ENCODE measurements at places on chromosomes 6 and 20. TPM values are rescaled to one million over a fixed set of nuclear protein-coding genes. Genes with fewer than 3 reads are reported as not detected.

- DNase-seq, result no peak
Observed at GRCh38 chr6:81130969-81131368, 621.5 kb downstream of the TENT5A start.

- no peak for DNase-seq
Observed at GRCh38 chr6:56938649-56939191, 16.2 kb upstream of the BEND6 start.

DNA sequence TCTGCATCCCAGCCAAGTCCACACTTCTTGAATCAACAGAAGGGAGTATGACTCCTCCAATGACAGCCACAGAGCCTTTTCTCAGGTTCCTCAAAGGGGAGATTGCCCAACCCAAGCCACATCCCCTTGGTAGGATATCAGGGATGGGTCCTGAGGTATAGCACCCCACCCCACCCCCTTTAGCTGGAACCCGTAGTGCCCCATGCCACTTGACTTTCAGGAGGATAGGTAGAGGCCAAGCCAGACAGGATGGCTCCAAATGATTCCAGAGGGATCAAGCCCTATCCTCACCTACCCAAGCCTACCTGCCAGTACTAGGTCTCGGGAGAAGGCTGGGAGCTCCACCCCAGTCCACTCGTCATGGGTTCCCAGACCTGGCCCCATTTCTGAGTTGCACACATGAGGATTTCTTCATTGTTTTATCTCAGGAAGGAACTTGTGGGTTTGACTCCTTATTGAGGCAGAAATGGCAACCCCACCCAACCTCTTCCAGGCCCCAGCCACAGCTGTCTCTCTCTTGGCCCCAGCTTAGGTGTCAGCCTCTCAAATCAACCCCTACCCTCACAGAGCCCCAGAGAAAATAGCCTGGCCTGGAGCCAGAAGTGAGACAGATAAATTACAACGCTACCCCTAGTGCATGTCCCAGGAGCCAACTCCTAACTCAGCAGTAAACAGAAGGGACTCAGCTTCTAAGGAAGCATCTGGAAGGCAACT is 3.6 kb downstream of the CCND3 start:
- no peak for DNase-seq

GRCh38 chr6:146041282-146041681 is 12.4 kb downstream of the GRM1 start:
- peak; percentile 75 for DNase-seq

- no peak for DNase-seq
Observed at GRCh38 chr20:623704-624103, 13.6 kb upstream of the TCF15 start.

DNA sequence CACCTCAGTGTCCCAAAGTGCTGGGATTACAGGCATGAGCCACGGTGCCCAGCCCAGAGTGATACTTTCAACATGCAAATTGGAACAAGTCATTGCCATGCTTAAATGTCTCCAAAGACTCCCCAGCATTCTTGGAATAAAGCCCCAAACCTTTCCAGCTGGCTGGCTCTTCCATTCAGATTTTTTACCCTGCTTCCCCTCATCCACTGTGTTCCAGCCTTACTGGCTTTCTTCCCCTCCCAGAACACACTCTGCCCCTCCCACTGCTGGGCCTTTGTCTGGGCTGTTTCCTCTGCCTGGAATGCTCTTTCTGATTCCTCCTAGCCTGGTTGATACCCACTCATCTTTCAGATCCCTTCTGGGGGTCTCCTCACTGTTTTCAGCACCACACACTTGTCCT is 40.1 kb upstream of the NNAT start:
- DNase-seq, result no peak

GRCh38 chr6:34592208-34592952 is 36.3 kb upstream of the SPDEF start:
- DNase-seq, result no peak

DNA sequence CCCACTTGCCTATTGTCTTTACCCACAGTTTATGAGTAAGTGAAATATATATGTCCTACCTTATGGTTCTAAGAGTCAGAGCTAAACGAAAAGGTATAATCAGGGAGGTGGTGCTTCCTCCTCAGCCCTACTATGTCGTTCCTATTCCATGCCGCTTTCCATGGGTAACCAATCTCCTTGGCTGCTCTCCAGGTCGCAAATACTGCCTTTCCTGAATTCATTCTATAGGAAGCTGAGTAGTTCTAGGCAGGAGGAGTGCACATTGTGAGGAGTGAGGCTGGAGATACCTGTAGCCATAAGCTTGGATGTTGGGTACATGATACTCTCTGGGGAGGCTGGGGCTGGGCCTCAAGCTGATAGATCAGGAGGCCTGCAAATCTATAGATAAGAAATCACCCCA is 5.8 kb downstream of the IL20RA start:
- no peak for DNase-seq

GRCh38 chr20:41265938-41266337 is 51.6 kb downstream of the ZHX3 start:
- DNase-seq, result no peak

DNA sequence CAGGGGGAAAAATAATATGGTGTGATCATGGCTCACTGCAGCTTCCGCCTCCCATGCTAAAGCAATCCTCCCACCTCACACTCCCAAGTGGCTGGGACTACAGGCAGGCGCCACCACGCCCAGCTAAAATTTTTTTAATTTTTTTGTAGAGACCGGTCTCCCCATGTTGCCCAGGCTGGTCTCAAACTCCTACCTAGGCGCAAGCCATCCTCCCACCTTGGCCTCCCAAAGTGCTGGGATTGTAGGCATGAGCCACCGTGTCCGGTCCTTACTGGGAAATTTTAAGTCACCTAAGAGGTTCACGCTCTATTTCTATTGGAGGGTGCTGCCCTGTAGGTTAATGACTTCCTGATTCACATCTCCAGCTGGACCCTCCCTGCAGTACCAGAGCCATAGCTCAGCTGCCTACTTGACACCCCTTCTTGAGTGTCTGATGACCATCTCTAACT is 626 bp upstream of the CDK5RAP1 start:
- no peak for DNase-seq

DNA sequence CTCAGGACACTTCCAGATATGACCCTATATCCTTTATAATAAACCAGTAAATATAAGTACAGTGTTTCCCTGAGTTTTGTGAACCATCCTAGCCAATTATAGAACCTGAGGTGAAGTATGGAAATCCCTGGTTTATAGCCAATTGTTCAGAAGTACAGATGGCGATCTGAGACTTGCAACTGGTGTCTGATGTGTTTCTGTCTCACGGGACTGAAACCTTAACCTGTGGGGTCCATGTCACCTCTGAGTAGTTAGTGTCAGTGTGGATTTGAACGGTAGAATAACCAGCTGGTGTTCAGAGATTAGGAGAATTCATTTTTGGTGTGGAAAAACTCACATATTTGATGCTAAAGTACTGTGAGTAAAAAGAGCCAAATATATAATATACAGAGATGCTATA is 606.6 kb downstream of the MAFB start:
- DNase-seq, result no peak

DNA sequence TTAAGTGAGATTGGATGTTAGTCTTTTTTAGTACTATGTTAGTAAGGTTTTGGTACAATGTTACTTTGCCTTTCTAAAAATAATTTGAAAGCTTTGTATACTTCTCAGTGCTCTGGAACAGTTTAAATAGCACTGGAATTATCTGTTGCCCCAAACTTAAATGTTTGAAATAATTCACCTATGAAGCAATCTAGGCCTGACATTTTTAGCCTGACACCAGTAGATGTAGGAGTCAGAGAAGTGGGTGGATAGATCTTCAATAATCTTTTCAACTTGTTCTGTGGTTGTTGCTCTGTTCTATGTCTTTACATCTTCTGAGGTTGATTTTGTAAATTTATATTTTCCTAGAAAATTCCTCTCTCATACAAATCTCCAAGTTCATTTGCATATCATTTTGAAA is 103.1 kb upstream of the ADGRF1 start:
- no peak for DNase-seq

GRCh38 chr20:1846341-1846740 is 48.9 kb upstream of the SIRPA start:
- no peak for DNase-seq

DNA sequence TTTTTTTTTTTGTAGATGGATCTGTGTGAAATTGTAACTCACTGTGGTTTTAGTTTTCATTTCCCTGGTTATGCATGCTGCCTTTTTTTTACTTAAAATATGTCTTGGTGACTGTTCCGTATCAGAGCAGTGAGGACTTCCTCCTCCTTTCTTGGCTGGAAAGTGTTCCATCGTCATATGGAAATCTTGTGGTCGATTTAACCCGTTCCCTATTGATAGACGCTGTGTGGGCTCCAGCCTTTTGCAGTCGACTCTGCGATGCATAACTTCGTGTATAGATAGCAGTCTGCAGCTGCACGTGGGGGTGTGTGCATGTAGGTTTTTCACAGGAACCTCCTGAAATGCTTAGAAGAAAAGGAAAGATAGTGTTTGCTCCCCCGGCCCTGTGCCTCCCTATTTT is 28.1 kb upstream of the PNPLA1 start:
- no peak for DNase-seq

GRCh38 chr6:49462599-49462926 is 490 bp downstream of the MMUT start:
- DNase-seq, result no peak

DNA sequence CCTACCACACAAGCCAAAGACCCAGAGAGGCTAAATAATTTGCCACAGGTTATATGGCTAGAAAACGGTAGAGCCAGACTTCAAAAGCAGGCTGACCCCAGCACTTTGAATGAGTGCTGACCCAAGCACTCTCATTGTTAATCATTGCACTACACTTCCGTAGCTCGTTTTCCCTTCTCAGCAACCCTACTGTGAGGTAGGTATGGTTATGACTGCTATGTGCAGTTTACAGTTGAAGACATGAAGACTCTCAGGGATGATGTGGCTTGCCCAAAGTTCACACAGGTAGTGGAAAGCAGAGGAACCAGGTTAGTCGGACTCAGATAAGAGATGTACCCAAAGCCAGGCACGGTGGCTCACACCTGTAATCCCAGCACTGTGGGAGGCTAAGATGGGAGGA is 33.5 kb upstream of the RIMS4 start:
- DNase-seq, result no peak

DNA sequence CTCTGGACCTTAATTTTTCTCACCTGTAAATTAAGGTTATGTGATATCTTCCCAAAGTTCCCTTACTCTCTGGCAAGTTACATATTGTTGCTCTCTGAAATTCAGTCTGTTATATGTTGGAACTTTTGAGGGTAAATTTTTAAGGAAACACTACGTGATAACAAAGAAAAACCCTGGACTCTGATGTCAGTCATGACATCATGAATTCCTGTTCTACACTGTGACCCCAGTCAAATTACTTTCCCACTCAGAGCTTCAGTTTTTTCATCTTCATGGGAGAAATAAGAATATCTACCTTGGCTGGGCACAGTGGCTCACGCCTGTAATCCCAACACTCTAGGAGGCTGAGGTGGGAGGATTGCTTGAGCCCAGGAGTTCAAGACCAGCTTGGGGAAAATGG is 164.6 kb upstream of the RALGAPA2 start:
- no peak for DNase-seq

GRCh38 chr6:23306251-23306950 is 737.0 kb downstream of the HDGFL1 start:
- DNase-seq, result no peak

DNA sequence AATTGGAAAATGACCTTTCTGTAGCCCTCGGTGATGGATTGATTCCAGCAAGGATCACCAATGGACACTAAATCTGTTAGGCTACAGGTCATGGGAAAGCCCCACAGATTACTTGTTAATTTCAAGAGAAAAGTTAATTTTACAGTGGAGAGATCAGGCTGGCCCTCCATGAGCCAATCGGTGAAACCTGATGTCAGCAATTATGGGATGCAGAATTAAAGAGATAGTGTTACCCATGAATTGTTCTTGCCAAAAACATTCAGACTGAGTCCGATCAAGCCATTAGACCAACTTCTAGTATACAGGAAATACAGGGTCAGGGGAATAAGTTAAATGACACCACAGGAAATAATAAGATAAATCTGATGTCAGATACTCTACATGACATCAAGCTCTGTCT is 214.9 kb upstream of the SYNDIG1 start:
- no peak for DNase-seq

DNA sequence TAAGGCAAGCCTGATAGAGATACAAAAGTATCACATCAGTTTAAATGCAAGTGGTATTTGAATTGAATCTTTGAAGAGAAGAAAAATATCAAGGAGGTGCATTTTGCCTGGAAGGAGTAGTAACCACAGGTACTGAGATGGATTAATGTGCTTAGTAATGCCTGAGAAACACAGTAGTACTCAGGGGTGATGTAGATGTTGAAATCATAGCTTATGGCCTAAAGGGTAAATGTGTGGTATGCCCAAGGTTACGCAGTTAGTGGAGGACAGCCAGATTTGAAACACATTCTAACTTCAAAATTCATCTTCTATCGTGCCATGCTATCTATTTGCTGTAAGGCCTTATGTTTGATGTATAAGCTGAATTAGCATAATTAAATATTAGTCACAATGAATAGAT is 55.9 kb downstream of the STXBP5 start:
- no peak for DNase-seq

DNA sequence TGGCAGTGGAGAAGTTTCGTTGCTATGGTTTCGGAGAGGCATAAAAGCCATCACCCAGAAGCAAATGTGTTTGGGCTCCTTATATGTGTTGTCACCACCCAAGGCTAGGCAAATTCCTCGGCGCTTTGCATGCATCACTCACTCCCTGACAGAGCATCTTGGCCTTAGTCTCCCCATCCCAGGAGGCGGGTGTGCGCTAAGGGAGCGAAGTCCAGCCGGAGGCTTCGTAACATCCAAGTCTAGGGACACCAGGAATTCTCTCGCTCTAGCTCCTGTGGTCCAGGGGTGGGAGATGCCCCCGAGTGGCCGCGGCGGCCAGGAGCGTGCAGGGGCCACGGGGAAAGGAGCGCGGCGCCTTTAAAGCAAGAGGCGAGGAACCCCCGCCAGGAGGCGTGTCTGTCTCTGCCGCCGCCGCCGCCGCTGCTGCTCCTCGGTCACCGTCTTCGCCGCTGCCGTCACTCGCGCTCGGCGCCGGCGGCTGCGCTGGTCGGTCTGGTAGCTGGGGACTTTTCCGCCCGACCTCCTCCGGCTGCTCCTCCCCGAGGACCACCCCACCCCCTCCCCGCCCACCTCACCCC is at the start of gene GRIK2:
GRIK2 (plus strand) TSS at position 458 of the 578 bp plus-strand sequence.
- DNase-seq, result peak; percentile 58

DNA sequence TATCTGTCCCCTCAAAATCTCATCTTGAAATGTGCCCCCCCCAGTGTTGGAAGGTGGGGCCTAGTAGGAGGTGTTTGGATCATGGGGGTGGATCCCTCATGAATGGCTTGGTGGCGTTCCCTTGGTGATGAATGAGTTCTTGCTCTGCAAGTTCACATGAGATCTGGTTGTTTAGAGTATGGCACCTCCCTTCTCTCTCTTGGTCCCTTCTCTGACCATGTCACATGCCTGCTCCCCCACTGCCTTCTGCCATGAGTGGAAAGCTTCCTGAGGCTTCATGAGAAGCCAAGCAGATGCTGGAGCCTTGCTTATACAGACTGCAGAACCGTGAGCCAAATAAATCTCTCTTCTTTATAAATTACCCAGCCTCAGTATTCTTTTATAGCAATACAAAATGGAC is 70.9 kb downstream of the MAN1A1 start:
- no peak for DNase-seq

Gene ECT2L
- not detected for total RNA-seq

Gene PM20D2
- total RNA-seq, result 13.9 TPM

Gene HRH3
- total RNA-seq, result not detected

Gene SLC35F1
- 2.6 TPM for total RNA-seq

Gene FOXA2
- not detected for total RNA-seq

Gene ABHD16B
- total RNA-seq, result not detected

Gene HLA-G
- 0.32 TPM for total RNA-seq

Gene FLRT3
- total RNA-seq, result 1.0 TPM

Gene HCRTR2
- not detected for total RNA-seq

Gene CST2
- not detected for total RNA-seq

Gene PRELID3B
- 108 TPM for total RNA-seq

Gene NR2E1
- total RNA-seq, result 0.18 TPM

Gene RBM12
- total RNA-seq, result 61.7 TPM

Gene VNN1
- total RNA-seq, result not detected

Gene KCNK16
- total RNA-seq, result not detected

All from SK-MEL-5 (cell line).